ENCODE measurements at places on chromosomes 2 and 18. TPM values are rescaled to one million over a fixed set of nuclear protein-coding genes. Genes with fewer than 3 reads are reported as not detected.

GRCh38 chr2:129319422-129319717 lies 660.1 kb upstream of the RAB6C start:
- no peak overlapping the region for H3K27ac ChIP-seq
- no peaks in the 10 kb centered on the region for H3K4me1 ChIP-seq
- no peaks in the 10 kb centered on the region for H3K36me3 ChIP-seq

DNA sequence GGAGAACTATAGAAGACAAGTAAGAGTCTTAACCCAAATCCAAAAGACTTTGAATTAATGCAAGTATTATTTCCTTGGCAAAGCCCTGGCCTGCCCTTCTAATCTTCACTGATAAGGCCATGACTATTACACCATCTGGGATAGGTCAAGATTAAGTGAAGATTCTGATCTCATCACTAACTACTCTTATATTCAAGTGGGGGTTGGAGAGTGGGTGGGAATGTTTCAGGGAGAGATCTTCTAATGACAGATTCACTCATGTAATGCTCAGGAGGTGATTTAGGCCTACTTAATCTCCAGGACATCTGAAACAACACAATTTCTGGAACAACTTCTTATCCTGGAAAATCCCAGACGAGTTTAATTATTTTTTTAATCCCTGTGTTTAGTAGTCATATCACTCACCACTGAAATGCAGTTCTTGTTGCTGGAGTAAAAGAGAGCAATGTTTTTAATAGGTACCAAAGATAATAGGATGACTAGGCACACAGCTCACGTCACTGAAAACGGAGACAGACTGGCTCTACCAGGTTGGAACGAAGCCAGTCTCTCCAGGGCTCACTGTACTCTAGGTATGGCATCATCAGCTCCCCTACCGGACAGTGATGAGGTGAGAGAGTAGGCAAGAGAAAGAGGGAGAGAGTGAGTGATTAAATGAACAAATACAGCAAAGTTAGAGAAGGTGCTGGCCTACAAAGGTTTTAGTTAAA lies 133.1 kb downstream of the NCKAP5 start:
- H3K36me3 ChIP-seq = no peaks in the 10 kb centered on the region
- no peaks in the 10 kb centered on the region for H3K27me3 ChIP-seq
- H3K4me3 ChIP-seq = no peak overlapping the region
- peaks cover 58% of the 10 kb centered on the region for H3K4me1 ChIP-seq
- peak overlapping the region; percentile 12 for H3K27ac ChIP-seq

DNA sequence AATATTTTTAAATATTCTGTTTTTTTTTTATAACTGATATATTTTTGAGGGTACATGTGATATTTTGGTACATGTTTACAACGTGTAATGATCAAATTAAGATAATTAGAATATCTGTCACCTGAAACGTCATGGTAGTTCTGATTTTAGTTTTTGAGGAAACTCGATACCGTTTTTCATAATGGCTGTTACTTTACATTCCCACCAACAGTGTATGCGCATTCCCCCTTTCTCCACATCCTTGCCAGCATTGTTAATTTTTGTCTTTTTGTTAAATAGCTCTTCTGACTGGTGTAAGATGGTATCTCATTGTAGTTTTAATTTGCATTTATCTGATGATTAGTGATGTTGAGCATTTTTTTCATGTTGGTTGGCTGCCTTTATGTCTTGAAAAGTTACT lies 206.8 kb upstream of the STON1 start:
- no peak overlapping the region for H3K27ac ChIP-seq
- H3K27me3 ChIP-seq = no peaks in the 10 kb centered on the region

GRCh38 chr2:239944694-239945551 lies 80.2 kb downstream of the NDUFA10 start:
- no peak overlapping the region for H3K4me3 ChIP-seq
- H3K4me1 ChIP-seq = no peaks in the 10 kb centered on the region

DNA sequence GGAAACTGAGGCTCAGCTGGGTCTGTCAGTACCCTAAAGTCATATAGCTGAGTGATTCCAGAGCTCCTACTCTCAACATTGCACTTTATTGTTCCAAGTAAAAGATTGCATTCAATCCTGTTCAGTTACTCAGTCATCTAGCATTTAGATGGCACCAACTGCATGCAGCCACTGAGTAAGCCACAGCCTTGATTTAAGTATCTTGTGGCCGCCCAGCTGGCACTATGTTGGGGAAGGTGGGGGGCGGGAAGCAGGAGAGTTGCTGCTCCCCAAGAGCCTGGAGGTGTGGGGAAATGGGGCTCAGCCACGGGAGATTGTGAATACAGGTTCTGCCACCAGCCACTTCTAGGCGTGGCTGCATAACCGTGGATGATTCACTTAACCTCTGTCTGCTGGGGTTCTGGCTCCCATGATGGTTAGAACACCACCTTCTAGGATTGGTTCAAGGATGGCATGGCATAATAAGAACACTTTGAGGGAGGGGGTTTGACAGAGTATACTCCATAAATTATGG lies 17.1 kb downstream of the ZFP36L2 start:
- H3K36me3 ChIP-seq = no peaks in the 10 kb centered on the region
- no peak overlapping the region for H3K4me3 ChIP-seq
- H3K4me1 ChIP-seq = no peaks in the 10 kb centered on the region
- H3K27me3 ChIP-seq = no peaks in the 10 kb centered on the region

- peaks cover 10% of the 10 kb centered on the region for H3K36me3 ChIP-seq
- no peak overlapping the region for H3K27ac ChIP-seq
- H3K27me3 ChIP-seq = no peaks in the 10 kb centered on the region
- DNase-seq = no peak
These were observed 98.1 kb downstream of the RTP5 start for GRCh38 chr2:241967467-241968144.

DNA sequence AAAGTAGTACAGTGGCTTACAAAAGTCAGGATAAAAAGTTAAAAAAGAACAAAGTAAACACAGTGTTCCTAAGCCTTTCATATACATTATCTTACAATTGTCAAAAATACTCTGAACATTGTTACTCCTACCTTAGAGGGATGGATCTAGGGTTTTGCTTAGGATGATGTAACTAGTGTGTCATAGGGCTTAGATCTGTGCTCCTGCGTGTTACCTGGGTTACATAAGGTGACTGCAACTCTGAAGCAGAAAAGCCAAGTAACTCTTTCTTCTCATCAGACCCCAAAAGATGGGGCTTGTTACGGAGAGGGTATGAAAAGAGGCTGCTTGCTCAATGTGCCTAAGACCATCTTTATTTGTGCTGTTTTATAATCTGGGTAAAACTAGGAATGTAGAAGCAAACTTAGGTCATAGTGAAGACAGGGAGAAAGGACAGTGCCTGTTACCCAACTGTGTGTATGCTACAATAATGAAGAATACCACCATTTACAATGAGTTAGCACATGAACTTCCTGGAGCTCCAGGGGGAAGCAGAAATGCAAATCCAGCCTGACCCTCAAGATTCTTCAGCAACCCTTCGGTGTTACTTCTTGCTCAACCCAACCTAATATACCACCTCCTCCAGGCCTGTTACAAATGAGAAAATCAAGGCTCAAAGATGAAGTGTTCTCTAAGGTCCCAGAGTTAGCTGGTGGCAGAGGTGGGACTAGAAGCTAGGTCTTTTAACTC lies 42.0 kb upstream of the STK17B start:
- DNase-seq = no peak
- H3K36me3 ChIP-seq = no peaks in the 10 kb centered on the region
- H3K4me3 ChIP-seq = no peak overlapping the region
- H3K27me3 ChIP-seq = no peaks in the 10 kb centered on the region

DLX1 gene
- total RNA-seq = 28.9 TPM

TRIM43 gene
- not detected for total RNA-seq

RAX gene
- 19.3 TPM for total RNA-seq

LIMS3 gene
- total RNA-seq = 2.7 TPM

FAM117B gene
- total RNA-seq = 13.3 TPM

EFEMP1 gene
- total RNA-seq = not detected
